ENCODE measurements at places on chromosomes 1 and 21. TPM values are rescaled to one million over a fixed set of nuclear protein-coding genes. Genes with fewer than 3 reads are reported as not detected.

GRCh38 chr1:53069265-53069662, 7.3 kb downstream of the PODN start:
- DNase-seq = no peak

DNA sequence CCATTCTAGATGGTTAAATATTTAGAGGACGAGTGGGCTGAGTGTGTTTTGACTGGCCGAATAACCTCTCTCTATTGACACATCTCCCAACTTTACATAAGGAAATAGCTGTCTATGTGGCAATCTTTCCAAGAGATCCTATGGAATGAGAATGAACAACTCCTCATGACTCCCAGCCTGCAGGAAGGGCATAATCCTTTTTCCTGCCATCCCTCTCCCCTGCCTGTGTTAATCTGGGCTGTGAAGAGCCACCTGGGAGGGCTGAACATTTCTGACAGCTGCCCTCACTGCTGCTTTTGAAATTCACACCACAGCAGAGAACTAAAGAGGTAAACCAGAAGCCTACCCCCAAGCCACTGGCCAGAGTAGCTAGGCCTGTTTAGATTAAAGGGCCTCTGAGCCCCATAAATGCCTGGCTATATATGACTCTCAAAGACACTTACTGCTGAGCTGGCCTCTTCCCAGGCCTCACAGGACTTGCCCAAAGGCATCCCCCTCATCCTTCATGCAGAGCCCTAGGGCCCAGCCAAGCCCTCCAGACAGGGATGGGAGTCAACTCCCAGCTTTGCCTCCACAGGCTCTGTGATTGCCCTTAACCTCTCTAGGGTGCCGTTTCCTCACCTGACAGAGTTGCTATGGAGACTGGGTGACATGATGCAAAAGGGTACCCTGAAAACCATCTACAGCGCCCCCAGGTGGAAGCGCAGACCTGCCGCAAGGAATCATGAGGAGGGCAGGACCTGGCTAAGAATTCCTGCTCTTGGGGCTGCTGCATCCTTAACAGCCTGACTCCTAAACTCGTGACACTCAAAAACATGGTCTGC, 42.0 kb upstream of the LDLRAP1 start:
- DNase-seq = peak; percentile 28

DNA sequence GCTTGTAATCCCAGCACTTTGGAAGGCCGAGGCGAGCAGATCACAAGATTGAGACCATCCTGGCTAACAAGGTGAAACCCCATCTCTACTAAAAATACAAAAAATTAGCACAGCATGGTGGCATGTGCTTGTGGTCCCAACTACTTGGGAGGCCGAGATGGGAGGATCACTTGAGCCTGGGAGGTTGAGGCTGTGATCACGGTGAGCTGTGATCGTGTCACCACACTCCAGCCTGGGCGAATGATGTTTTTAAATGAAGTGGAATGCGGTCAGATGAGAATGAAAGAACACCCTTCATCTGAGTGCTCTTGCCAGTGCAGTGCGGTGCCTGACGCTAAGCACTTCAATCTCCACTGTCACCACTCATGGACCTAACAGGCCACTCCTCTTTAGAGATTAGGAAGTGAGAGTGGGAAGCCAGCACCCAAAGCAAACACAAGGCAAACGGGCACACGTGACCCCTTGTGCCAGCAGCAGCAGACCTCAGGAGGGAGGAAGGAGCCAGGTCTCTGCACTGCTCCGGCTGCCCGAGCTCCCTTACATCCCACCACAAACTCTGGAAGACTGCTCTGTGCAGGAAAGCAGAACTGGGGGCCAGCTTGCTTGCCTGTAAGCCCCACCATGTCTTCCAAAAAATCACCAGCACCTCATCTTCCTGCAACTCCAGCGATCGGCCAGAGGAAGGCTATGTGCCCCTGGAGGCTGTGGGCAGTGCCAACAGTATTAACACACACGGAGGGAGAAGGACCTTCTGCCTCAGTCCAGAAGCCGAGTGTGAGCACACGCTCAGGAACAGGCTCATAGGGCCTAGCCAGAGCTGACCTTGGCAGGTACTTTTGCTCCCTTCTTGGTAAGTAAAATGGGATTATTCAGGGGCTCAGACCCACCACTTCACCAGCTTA, 9.7 kb downstream of the CTNNBIP1 start:
- DNase-seq = no peak

DNA sequence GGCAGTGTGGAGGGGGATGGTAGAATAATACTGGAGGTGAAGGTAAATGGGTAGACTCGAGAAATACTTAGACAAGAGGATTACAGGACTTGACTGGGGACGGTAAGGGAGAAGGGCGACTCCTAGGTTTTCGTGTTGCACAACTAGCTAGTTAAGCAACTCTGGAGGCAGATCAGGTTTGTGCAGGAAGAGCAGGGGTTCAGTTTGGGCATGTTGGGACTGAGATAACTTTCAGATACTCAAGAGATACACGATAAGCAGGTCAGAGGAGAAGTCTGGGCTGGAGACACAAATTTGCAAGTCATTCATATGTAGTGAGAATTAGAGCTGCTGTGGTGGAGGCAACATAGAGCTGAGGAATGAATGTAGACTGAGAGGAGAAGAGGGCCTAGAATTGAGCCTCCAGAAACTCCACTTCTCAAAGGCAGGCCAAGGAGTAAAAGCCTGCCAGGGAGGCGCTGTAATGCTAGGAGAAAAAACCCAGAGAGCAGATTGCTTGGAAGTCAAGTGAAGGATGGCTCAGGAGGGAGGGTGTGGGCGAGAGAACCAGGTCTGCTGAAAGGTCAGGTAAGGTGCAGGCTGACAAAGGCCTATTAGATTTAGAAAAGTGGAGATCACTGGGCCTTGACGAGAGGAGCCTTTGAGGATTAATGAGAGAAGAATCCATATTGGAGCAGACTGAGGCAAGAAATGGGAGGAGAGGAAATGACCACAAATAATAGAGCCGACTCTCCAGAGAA, 20.8 kb downstream of the MAB21L3 start:
- no peak for DNase-seq

GRCh38 chr1:101059945-101060542, 34.5 kb upstream of the DPH5 start:
- DNase-seq = no peak

GRCh38 chr1:34712007-34712688, 42.7 kb upstream of the GJB5 start:
- DNase-seq = no peak

GRCh38 chr1:56964349-56965017, 1.3 kb downstream of the C8B start:
- no peak for DNase-seq

DNA sequence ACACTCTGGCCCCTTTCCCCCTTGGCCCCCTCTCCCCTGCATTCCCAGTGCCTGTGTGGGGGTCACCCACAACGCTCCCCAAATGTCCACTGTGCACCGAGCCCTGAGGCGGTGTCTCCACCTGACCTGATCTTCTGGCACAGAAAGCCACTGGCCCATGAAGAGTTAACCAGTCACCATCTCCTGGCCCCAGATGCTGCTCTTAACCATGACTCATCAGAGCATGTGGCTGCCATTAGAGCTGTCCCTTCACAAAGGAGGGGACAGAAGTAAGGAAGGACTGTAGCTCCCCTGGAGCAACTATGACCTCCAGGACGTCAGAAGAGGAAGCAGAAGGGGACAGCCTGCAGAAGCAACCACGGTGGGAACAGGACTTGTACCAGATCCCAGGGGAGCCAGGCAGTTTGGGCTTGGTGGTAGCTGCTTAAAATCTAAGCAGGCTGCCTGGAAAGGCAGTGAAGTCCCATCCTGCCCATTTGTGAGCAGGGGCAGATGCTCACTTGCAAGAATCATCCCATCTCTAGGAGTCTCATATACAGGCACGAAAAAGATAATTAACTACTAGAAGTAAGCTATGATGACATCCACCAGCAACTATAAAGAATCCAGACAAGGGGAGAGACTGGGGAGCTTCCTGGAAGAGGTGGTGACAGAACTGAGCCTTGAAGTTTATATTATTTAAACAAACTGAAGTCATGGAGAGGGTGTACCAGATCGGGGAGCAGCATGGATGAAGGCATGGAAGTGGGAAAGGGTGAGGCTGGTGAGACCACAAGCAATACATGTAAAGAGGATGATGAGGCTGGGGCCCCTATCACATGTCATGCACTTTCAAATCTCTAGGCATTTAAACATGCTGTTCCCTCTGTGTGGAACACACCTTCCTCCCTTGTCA, 1.1 kb upstream of the TTC39A start:
- peak; percentile 79 for DNase-seq

- DNase-seq = no peak
Observed at GRCh38 chr1:223056802-223057201, 86.2 kb downstream of the TLR5 start.

GRCh38 chr1:174777262-174777661, 222.5 kb upstream of the CACYBP start:
- DNase-seq = no peak

DNA sequence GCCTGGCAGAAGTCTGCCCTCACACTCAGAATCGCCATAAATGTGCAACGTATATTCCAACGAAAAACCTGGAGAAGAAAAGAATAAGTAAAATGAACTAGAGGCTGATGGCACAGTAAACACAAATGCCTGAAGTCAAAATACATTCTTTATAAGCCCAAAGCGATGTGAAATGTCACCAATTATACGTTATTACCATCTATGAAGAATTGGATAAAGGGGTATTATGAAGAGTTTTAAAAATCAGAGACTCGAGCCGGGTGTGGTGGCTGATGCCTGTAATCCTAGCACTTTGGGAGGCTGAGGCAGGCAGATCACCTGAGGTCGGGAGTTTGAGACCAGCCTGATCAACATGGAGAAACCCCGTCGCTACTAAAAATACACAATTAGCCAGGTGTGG, 18.6 kb downstream of the PTP4A2 start:
- no peak for DNase-seq

- DNase-seq = no peak
Observed at GRCh38 chr1:206144605-206145004, 27.4 kb upstream of the AVPR1B start.

DNA sequence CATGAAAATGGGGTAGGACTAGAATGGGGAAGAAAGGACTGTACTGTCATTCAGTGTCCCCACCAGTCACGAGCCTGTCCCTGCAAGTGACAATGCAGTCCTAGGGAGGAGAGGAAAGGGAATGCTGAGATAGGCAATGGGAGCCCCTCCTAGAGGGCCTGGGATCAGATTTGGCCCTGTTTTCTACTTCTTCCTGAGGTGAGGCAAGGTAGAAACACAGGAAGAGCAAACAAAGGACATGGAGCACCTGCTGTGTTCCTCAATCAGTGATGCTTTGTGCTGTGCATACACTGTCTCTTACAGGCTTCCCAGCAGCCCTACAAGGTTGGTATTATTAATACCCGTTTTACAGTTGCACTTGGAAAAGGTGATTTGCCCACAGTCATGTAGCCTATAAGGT, 6.1 kb downstream of the FABP3 start:
- DNase-seq = no peak

DNA sequence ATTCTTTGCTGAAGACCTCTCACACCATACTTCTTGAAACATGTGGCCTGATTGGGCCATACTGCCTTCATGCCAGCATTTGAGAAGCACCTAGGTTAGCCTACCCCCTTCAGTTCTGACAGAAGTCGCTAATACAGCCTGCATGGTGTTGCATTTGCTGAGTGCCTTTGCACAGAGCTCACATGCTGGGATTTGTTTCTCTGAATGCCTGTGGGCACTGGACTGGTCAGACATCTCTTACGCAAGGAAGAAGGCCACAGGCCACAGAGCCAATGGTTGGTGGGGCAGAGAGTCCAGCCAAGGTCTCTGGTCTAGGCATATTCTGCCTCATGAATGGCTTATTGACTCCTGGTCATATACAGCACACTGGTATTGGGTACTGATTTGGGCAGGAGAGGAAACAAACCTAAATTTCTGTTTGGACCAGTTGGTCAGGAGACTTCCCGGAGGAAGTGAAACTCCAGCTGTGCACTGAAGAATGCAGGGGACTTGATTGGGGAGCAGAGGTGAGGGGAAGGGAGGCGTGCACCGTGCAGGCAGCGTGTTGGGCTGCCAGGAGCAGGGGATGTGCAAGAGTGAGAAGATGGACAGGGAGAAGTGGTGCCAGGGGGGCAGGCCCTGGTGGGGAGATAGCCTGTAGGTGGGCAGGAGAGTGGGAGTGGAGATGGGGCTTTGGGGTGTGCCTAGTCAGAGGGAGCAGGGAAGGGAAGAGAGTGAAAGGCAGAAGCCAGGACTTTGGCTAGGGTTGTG, 18.1 kb downstream of the URB2 start:
- DNase-seq = peak; percentile 84

GRCh38 chr1:172727956-172728603, 69.2 kb downstream of the FASLG start:
- no peak for DNase-seq

GRCh38 chr21:36141513-36141925, 6.6 kb downstream of the CBR3 start:
- peak; percentile 86 for DNase-seq

GRCh38 chr1:112458756-112459155, 50.0 kb upstream of the WNT2B start:
- DNase-seq = peak; percentile 36

- DNase-seq = no peak
Observed at GRCh38 chr1:1182491-1183220, 9.0 kb downstream of the TTLL10 start.

GRCh38 chr1:15362737-15363128, 47.0 kb upstream of the EFHD2 start:
- DNase-seq = no peak

DNA sequence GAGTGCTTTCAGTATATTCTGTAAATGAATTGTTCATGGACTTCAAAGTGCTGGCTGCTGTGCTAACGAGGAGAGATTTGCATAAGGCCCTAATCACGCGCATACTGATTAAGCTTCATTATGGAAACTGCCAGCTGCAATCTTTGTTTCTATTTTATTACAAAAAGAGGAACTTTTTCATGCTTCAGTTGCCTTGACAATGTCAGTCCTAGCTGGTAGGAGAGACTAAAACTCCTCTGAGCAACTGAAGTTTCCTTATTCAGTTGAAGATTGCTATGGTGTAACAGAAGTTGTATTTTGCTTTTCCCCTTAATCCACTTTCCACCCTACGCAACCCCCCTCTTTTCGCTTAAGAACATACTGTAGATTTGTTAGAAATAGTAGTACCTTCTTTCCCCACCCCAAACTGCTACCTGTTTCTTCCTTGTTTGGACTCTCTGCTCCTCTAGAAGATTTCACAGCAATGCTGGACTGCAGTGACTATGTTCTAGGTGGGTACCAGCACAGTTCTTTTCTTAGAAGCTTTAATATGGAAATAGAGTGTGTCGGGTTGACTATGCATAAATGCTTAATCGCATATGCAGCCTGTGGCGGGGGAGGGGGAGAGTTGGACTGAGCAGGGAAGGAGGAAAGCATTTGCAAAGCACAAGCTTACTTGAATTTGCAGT, 108.3 kb downstream of the POU2F1 start:
- DNase-seq = no peak

F3 gene
- 5.0 TPM for total RNA-seq

AMY1A gene
- not detected for total RNA-seq

CD48 gene
- not detected for total RNA-seq

SPATA6 gene
- total RNA-seq = 4.8 TPM

CELA3A gene
- total RNA-seq = 2.6 TPM

ANKRD45 gene
- total RNA-seq = 0.13 TPM

PKP1 gene
- 0.13 TPM for total RNA-seq

ZNF593OS gene
- not detected for total RNA-seq

SYDE2 gene
- total RNA-seq = 7.6 TPM

ICOSLG gene
- 7.4 TPM for total RNA-seq

DIO1 gene
- total RNA-seq = not detected

PARK7 gene
- total RNA-seq = 291 TPM

L1TD1 gene
- total RNA-seq = not detected

UBL4B gene
- not detected for total RNA-seq

AGRN gene
- 171 TPM for total RNA-seq
